Kidney epithelial cell (primary cell): ENCODE measurements at places on chromosomes 1 and 21. TPM values are rescaled to one million over a fixed set of nuclear protein-coding genes. Genes with fewer than 3 reads are reported as not detected.

The ANGPTL7 gene
- total RNA-seq, result not detected in 2 replicates

The ITGB2 gene
- total RNA-seq, result 6.9 and 9.1 TPM in 2 replicates

The SELE gene
- total RNA-seq, result not detected in 2 replicates

DNA sequence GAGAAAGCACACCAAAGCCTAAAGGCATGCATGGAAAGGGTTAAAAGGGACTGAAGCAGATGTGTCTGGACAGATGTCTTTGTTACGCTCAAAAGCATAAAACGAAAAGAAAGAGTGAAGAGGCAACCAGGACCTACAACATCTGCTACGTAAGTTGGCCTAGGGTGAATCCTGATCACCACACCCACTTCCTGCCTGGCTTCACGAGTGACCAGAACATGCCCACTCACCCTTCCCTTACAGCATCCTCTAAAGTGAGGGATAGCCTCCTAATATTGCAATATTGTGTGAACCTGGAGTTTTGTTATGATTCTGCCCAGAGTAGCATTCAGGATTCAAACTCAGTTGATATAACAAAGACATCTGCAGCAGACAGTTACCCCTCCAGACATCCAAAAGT lies 10.6 kb upstream of the OLIG2 start:
- DNase-seq, result no peak

GRCh38 chr21:42142627-42143026 lies 71.5 kb downstream of the UMODL1 start:
- no peak for DNase-seq

DNA sequence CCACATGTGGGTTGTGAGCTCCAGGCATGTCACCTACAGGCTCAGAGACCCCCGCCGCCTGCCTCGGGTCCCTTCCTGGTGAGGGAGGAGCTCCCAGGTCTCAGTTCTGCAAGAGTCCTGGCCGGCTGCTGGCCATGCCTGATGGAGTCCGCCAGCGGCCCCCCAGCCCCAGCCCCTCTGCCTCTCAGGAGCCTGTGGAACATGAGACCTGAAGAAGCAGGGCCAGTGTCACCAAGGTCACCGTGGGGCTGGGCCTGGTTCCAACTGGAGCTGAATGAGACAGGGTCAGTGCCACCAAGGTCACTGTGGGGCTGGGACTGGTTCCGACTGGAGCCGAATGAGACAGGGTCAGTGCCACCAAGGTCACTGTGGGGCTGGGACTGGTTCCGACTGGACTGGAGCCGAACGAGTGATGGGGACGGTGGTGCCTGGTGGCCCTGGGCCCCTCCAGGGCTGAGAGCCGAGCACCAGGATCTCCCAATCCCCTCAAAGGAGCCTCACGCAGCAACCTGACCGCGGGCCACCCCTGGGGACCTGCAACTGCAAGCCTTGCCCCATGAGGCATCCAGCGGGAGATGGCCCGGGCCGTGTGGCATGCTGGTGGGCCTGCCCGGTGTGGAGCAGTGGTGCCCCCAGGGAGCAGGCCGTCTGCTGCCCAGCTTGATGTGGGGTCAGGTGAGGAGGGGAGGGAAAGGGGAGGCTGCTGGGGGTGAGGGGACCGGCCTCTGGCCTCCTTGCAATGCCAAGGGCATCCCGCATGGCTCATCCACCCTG lies 14.5 kb upstream of the PTTG1IP start:
- DNase-seq, result no peak

DNA sequence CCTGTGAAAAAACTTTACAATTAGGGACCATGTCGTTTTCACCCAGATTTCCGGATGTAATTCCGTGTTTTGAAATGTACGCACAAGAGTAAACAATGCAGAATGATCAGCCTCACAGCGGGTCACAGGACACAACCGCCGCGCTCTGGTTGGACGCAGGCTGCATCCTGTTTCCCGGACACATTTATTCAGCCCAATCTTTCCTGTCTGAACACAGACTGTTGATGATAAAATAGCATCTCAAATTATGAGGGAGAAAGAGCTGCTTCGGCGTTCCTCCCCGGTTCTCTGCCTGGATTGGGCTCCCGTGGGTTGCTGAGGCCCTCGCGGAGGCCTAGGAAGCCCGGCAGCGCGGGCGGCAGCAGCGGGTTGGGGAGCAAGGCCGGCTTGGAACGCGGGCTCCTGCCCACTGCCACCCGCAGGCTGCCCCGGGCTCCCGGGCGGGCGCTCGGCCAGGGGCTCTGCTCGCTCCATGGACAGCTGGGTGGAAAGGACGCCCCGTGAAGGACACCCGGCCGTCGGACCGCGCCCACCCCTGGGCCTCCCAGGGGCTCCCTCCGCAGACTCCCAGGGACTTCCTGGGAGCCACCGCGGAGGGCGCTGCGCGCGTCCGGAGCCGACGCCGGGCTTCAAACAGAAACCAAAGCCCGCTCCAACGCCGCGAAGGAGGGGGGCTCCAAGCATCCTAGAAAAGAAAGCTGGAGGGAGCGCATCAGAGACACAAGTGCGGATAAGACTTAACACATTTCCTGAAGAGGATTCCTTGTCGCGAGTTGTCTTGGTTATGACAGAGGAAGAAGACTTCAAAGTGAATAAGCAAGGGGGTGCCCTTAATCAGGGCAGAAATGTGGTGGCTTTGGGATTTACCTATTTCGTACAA lies 122.3 kb downstream of the ESRRG start:
- DNase-seq, result no peak

DNA sequence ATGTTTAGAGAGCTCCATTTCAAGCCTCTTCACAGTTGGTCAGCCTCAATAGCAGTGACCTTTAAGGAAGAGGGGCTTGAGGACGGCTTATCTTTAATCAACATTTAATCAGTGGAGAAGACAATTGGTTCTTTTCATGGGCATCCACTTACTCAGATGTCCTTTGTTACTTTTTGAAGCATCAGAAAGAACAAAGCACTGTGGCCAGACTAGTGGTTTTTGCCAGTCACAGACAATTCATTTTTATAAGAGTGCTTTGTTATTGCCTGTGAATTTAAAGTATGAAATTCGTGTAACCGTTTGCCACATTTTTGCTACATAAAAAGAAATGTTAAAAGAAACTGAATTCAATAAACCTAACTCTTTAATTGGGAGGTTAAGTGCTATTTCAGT lies 222.8 kb downstream of the TPR start:
- no peak for DNase-seq

GRCh38 chr1:67611846-67612245 lies 73.2 kb upstream of the GADD45A start:
- DNase-seq, result no peak

DNA sequence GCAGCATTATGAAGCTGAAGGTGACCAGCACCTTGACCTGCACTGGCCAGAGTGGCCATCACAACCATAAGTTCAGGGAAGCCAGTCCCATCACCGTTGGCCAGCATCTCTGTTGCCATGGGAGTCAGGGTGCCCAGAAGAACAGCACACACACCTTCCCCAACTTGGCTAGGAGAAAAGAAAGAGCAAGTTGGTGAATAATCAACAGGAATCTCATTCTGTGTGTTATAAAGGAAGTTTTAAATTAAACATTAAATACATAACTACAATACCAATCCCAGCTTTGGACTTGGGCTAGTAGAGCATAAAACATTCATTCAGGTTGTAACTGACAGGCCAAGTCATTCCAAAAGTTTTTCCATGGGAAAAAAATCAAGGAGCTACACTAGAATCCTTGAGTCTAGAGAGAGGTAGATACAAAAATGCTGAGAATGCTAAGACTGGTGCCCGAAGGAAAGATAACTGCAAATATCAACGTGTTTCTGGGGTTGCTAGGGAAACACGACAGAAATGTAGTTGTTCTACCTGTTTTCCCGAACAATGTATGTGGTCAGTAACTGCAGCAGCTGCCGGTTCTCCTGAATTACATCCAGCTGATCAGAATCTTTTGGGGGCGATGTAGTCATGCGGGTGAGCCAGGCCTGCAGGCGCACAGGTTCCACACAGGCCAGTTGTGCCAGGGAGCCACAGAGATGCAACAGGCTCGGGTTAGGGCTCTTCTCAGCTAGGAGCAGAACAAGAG lies 45.6 kb downstream of the UBR4 start:
- peak; percentile 21 for DNase-seq
